ENCODE measurements at places on chromosomes 6 and 20.

- no peak for DNase-seq
Measured at GRCh38 chr6:41103847-41104246, 31.1 kb downstream of the NFYA start.

- no peak for DNase-seq
Measured at GRCh38 chr6:129469070-129469662, 240.8 kb downstream of the ARHGAP18 start.

DNA sequence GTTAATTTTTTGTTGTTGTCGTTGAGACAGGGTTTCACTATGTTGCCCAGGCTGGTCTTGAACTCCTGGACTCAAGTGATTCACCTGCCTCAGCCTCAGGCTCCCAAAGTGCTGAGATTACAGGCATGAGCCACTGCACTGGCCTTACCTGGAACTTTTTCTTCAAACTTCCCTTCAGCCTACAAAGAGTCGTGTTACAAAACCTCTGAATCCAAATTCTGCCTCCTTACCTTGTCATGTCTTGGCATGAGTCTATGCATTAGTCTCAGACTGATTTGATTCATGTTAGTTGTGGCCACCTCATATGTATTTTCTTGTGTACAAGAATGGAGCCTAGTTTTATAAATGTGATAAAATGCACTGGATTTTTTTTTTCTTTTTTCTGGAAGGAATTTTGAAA lies 172.1 kb downstream of the PRL start:
- no peak for DNase-seq

DNA sequence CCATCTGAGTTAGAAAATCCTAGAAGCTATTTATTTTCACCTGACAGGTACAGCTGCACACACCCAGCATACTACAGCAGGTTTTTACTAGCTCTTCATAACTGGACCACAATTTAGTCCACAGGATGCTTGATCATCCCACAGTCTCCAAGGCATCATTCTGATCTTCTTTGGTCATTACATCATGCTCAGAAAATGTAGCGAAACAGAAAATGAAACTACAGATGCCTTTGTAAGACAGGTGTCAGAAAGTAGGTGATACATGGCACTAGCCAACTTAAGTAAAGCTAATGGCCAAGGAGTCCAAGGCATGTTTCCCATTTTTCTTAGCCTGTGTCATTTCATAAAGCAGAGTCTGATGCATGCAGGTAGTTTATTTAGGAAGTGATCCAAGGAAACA lies 102.3 kb downstream of the HTR1B start:
- no peak for DNase-seq

GRCh38 chr20:46995561-46996142 lies 101.0 kb downstream of the EYA2 start:
- DNase-seq = no peak

GRCh38 chr20:58173930-58174707 lies 54.3 kb downstream of the ANKRD60 start:
- no peak for DNase-seq

DNA sequence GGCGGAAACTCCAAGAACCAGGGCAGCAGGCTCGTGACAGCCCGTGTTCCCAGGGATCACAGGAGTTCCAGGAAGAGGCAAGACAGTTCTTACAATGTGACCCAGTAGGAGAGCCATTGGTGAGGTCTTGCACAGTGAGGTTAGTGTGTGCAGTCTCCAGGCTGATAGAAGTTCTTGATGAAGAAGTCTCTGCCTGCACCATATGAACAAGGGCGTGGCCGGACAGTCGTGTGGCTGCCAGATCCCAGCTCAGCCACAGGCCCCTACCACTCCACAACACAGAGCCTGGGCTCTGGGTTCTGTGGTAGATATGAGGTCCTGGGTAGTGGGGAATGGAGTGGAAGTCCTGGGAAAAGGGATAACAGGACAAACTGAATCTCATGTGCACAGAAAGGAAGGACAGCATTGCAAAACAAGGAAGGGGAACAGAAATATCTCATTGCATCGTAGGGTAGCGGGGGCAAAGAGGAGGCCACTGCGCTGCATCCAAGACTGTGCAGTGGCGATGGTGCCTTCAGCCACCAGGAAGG lies 65.2 kb downstream of the STX11 start:
- no peak for DNase-seq

GRCh38 chr6:4740032-4740431 lies 36.2 kb upstream of the CDYL start:
- no peak for DNase-seq

GRCh38 chr6:95231416-95231815 lies 345.9 kb upstream of the MANEA start:
- DNase-seq = no peak

DNA sequence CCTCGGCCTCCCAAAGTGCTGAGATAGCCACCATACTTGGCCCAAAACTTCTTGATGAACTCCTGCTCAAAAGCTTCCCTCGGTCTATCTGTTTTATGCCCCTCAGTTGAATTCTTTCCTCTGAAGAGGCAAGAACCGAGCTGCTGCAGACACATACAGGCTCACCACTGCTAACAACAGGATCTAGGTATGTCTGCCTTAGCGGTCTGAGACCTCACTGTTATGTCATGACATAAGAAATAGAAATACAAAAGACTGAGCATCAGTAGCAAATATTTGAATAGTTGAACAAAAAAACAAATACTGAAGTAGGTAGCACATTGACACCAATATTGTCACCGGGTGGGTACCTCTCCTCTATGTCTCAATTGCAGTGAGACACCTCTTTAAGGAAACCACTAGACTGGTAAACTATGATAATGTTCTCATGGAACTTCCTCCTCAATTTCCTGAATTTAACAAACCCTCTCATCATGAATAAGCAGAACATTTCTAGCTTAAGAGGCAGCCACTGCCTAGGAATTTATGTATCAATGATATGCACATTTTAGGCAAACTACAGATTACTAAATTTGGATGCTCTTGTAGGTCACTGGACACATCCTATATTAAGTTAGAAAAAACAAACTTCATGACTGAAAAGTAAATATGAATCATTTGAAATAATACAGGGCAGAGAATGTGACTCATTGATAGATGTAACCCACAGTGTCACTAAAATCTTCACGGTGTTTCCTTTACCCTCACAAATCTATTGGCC lies 9.4 kb upstream of the STXBP5 start:
- DNase-seq = no peak

GRCh38 chr20:8414586-8415274 lies 282.7 kb downstream of the PLCB1 start:
- DNase-seq = no peak

DNA sequence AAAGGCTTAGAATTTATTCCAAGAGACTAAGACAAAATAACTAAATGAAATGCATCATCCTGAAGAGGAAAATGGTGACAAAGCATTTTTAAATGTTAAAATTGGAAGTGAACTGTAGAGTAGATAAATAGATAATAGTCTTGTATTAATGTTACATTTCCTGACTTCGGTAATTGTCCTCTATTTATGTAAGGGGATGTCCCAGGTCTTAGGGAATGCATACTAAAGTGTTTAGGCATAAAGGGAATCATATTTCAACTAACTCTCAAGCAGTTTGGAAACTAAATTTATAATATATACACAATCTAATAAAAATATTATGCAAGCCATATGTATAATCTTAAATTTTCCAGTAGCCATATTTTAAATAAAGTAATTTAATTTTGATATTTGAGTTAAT lies 159.3 kb downstream of the WDR27 start:
- no peak for DNase-seq

DNA sequence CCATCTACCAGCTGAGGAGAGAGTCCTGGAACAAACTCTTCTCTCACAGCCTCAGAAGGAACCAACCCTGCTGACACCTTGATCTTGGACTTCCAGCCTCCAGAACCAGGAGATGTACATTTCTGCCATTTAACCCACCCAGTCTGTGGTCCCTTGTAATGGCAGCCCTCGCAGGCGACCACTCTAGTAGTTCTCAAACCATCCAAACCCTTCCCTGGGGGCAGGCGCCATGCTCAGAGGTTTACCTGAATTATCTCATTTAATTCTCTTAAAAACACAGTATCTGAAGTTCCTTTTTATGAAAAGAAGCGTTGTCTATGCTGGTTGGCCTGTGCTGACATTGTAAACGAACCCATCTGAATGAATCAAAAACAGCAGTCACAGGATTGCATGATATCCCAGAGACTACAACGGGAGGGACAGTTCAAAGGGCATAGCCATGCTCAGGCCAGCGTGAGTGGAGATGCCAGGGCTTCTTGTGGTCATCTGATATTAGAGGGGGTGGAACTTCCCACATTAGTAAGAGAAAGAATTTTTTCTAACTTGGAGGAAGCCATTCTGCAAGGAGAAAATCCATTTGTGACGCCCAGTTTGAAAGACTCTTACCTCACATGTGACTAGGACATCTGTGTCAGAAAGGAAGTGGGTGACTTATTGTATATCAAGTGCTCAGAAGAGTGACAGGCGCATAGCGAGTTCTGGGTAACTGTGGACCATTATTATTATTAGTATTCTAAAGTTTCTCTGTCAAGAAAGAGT lies 17.2 kb upstream of the TAGAP start:
- DNase-seq = no peak

DNA sequence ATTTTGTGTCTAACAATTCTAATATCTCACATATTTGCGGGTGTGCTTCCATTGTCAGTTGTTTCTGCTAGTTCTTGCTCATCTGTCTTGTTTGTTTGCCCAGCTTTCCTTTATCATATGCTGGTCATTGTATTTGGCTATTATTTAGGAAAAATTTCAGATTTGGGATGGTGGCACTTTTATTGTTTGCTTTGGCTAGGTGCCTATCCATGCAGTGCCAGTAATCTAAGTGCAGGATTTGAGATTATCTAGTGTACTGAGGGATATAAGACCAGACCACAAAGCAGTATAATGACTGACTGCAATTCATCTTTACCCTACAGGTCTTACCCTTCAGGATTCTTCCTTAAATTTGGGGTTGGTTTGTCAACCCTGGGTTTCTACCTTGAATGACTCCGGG lies 63.9 kb downstream of the NINL start:
- DNase-seq = no peak

GRCh38 chr6:111922454-111923297 lies 49.4 kb upstream of the FYN start:
- DNase-seq = no peak

GRCh38 chr6:130697995-130698535 lies 129.1 kb upstream of the SMLR1 start:
- peak; percentile 48 for DNase-seq

DNA sequence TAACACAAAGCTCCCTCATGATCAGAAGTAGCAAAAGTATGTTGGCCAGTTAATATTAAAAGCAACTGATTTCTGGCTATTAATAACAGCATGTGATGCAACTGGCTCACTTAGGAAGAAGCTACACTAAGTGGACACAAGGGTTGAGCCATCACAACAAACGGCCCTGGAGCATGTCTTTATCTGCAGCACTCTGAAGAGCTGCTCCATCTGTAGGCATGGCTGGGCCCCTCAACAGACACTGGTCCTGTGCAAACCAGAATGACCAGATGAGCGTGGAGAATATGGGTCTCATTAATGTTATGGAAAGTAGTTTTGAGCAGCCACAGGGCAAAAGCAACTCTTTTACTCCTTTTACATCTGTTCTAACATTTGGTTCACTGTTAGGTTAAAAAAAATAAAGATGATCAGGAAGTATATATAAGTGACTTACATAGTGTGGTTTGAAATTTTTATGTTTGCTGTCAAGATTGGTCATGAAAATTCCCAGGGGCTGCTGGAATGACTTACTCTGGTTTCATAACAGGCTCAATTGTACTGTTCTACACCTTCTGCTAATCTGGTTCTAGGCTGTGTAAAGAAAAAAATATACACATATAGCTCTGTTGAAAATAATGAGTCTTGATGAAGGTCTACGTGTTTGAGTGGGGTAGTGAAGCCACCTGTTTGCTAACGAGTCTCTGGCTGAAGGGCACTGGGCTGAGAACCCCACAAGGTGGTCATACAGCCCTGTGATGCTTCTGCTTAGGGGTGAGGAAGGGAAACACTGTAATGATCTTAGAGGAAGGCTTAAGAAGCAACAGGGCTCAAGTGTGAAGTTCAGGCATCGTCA lies 58.1 kb downstream of the INSM1 start:
- DNase-seq = no peak

DNA sequence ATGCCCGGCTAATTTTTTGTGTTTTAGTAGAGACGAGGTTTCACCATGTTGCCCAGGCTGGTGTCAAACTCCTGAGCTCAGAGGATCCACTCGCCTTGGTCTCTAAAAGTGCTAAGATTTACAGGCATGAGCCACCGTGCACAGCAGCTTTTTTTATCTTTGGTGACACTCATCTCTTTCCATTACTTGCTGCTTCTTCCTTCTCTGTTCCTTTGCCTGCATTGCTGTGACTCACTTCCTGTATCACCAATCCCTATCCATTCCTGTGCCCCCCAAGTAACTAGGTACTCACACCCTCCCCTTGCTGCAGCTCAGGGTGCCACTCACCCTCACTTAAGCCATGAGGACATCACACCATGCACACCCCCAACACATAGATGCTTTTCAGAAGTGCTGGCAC lies 24.6 kb downstream of the KHDC1L start:
- DNase-seq = no peak

- peak; percentile 80 for DNase-seq
Measured at GRCh38 chr6:25017932-25018567, 82.3 kb upstream of the RIPOR2 start.

GRCh38 chr6:40881501-40881900 lies 157.5 kb downstream of the UNC5CL start:
- DNase-seq = no peak

DNA sequence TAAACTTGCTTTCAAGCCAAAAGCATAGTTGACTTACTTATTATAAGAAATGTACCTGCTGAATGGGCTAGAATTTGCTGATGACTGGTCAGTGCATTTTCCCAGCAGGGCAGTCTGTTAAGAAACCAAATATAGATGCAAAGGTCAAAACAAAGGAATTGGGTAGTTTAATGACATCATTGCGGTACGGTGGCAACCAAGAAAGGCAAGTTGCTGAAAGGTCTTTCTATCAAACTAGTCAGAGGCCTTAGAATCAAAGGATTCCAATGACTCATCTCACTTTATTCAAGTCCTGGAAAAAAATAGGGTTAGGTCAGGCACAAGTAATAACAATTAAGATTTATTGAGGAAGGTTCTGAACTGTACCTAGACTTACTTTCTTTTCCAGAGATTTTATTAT lies 76.4 kb downstream of the KIZ start:
- no peak for DNase-seq

DNA sequence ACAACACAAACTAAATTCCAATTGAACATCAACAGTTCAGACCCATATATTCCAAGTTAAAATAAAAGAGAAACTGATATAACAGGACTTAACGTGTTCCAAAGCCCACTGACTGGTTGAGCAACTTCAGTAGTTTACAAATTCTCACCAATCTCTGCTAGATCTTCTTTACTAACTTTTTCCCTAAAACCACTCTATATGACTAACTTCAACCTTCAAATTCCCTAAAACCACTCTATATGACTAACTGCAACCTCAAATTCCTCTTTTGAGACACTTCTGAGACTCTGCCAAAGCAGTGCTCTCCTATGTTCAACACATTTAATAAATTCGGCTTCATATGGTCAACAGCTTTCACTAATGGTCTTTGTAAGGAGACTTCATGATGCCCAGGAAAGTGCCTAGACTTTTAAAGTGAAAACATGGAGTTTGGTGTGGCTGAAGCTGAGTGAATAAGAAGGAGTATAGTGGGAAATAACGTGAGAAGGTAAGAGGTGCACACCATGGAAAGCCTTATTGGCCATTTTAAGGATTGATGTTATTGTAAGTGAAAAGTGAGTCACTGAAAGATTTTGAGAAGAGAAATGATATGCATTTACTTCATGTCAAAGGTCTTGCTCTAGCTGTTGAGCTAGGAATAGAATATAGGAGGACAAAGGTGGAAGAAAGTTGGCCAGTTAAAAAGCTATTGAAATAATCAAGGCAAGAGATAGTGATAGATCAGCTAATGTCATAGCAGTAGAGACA lies 134.0 kb upstream of the HCRTR2 start:
- DNase-seq = no peak
